ENCODE measurements at places on chromosomes 7 and 10.

DNA sequence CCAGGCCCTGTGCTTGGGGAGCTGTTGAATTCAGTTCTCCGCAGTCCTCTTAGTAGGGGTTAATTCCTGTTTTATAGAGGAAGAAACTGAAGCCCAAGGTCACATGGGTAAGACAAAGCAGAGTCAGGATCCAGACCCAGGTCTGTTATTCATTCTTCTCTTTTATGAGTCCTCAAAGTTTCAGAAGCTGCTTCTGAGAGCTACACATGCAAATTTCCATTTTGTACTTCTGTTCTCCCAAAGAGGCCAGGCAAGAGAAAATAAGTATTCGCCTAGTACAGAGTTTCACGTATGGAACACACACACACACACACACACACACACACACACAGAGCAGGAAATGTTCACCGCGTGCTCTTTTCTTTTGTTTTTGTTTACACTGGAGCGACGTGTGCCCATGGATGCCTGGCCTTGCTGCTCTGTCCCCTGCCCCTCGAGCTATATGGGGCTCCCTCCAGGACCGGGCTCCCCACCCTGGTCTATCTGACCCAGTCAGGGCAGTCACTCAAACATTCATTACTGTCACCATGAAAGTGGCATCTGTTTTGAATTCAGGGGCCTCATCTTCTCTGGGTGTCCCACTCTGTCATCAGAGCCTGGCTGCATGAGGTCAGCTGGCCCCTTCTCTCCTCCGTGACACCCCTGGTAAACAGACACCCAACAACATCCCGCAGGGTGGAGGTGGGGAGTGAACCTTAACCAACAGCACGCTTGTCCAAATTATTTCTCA, 84.4 kb downstream of the TNS3 start:
- no peak for DNase-seq

- DNase-seq: peak; percentile 38
Observed at GRCh38 chr10:77350711-77351119, 286.9 kb downstream of the KCNMA1 start.

DNA sequence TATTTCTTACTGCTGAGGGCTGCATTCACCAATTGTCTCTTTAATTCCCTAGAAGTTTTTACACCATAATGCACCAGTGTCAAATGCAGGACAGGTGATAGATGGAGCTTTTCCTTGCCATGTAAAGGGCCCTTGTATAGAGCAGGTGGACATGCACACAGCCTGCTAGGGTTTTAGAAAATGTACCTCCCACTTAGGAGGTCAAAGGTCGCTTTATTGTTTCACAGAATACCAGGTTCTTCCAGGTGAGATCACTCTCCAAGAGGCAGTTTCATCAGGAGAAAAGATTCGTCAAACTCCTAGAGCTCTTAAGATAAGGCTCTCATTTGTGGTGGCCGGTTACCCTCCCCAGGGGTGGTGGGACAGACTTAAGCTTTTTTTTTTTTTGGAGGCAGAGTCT, 215.8 kb downstream of the PHTF2 start:
- DNase-seq: no peak

GRCh38 chr7:19099194-19099593, 18.2 kb downstream of the TWIST1 start:
- no peak for DNase-seq

GRCh38 chr10:70188768-70189167, 18.5 kb upstream of the SAR1A start:
- no peak for DNase-seq

DNA sequence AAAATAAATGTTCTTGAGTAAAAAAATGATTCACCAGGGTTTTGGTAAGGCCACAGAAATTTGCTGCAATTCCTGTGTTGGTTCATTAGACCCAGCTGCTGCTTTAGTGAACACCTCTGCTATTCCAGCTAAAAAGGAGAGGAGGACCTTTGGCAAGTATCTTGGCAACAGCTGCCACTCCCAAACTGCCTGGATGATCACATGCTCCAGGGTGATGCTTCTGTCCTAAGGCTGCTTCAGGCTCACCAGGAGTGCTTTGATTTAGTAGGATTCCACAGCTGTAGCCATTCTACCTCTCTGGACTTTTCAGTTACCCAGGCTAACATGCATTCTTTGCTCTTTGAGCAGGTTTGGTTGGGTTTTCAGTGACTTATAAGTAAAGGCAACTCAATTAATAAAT, 82.6 kb upstream of the NPVF start:
- no peak for DNase-seq

GRCh38 chr10:79904671-79905321, 44.1 kb downstream of the SFTPD start:
- DNase-seq: peak; percentile 24

DNA sequence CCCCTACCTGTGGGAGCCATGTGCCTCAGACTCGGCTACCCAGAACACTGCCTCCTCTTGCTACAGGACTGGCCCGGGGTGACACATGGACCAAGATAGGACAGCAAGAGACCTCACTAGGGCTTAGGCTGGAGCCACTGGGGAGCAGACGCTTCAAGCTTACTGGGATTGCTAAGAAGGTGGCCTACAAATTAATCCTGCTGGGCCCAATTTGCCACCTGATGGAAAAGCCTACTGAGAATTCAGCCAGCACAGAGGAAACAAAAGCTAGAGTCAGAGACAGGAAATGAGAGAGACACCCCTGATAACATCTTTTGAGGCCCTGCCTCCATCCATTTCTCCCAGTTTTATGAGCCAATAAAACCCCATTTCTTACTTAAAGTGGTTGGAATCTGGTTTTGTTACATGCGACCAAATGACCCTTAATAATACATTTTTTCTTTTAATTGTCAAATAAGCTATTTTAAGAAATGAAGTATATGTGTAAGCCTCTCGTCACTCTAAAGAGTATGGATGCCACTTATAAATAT, 282.1 kb downstream of the CXCL12 start:
- no peak for DNase-seq

- no peak for DNase-seq
Observed at GRCh38 chr10:110137142-110137545, 70.3 kb upstream of the MXI1 start.

- no peak for DNase-seq
Observed at GRCh38 chr10:78927257-78927995, 141.3 kb upstream of the ZMIZ1 start.

GRCh38 chr7:90617442-90617841, 21.3 kb downstream of the CDK14 start:
- no peak for DNase-seq

- DNase-seq: no peak
Observed at GRCh38 chr7:37491919-37492694, 43.4 kb upstream of the ELMO1 start.

- DNase-seq: no peak
Observed at GRCh38 chr7:14858410-14858809, 44.1 kb downstream of the DGKB start.

DNA sequence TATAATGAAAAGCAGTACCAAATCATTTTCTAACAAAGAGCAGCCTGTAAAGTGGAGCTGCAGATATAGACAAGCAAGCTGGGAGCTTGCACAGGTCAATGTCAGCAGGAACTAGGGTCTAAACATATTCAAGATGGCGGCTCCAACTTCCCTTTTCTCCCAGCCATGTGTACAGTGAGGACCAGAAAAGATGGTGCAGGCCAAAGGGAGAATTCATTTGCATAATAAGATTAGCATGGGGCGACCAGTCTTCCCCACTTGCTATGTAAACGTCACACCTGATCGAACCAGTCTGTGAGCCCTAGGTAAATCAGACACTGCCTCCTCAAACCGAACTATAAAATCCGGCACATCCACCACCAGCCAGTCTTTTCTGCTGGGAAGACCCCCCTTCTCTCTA, 4.4 kb upstream of the RAPGEF5 start:
- no peak for DNase-seq

GRCh38 chr10:132994811-132995210, 52.4 kb upstream of the CFAP46 start:
- no peak for DNase-seq

GRCh38 chr7:24477398-24478136, 95.7 kb upstream of the PALS2 start:
- no peak for DNase-seq

DNA sequence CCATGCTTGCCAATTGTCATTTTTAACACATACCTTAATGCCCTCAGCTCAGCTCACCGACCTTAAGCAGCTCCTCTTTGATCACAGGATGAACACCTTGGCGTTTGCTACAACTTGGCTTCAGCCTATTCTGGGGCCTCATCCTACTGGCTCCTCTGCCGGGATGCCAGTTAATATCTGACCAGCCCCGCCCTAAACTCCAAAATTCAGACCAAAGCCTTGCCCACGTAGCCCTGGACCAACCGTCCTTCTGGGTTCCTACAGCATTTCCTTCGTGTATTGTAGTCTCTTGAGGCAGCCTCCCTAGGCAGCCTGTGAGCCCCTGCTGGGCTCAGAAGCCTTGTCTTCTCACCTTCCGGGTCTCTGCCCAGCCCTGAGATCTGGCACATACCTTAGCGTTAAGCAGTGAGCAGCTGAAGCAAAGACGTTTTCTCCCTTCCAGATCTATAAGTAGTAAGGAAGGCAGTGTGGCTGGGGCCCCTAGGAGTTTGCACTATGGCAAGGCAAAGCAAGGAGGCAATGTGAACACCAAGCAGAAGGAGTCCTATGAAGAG, 836 bp downstream of the ENO4 start:
- no peak for DNase-seq

GRCh38 chr10:71236286-71236685, 23.9 kb downstream of the UNC5B start:
- DNase-seq: no peak

All from stimulated activated CD8-positive, alpha-beta memory T cell treated with anti-CD3 and anti-CD28 coated beads, Interleukin-7, amount 100 ng/mL, for 48 hours (primary cell).